ENCODE measurements at places on chromosomes 4 and X.

DNA sequence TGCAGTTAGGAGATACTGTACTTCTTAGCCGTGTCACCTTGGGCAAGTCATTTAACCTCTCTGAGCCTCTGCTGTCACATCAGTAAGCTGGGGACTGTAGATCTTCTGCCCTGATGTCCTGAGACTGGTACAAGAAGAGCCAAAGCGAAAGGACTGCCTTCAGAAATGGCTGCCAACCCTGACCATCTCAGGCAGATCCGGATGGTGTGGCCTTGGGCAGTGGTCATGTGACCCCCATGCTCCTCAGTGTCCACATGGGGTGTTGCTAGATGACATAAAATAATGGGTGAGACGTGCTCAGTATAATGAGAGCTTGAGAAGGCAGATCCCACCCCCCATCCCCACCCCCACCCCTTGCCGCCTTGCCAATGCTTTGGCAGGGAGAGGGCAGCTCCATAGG is 60.4 kb upstream of the MTM1 start:
- DNase-seq: no peak

DNA sequence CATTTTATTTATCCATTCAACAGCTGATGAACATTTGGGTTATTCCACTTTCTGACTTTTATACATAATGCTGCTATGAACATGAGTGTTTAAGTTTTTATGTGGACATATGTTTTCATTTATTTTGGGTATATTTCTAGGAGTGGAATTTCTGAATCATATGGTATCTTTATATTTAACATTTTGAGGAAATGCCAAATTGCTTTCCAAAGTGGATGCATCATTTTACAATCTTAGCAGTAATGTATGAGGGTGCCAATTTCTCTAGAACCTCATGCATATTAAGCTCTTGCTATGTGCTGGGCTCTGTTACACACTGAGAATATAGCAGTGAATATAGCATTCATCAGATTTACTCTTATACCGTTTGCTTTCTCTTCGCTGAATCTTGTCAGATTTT is 983.7 kb downstream of the STIM2 start:
- peak; percentile 2 for DNase-seq

DNA sequence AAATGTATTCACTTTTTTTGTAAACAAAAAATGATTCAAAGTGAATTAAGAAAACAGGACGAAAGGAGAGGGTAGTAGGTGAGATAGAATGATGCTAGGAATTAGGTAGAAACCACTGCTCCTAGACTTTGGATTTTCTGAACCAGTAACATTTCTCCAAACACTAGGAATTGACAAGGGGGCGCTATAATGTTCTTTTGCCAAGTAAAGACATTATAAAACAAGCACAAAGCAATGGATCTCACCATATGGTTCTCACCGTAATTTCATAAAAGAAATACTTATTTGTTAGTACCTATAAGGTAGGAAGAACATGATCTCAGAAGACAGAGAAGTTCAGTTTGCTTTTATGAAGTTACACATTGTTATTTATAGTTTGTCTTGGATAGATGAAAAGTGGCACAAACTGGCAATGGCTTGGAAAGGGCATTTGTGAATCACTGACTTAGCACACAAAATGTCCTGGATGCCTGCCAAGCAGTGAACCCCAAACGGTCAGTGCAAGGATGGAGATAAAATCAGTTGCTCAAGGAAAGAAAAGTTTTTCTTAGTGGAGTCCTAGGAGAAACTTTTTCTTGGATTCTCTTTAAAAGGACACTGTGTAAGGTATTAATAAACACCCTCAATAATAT is 8.1 kb upstream of the TBC1D1 start:
- peak; percentile 11 for DNase-seq

- DNase-seq: no peak
Observed at GRCh38 chr4:162401021-162401420, 237.2 kb upstream of the FSTL5 start.

- DNase-seq: no peak
Observed at GRCh38 chr4:26589705-26590104, 5.8 kb downstream of the TBC1D19 start.

DNA sequence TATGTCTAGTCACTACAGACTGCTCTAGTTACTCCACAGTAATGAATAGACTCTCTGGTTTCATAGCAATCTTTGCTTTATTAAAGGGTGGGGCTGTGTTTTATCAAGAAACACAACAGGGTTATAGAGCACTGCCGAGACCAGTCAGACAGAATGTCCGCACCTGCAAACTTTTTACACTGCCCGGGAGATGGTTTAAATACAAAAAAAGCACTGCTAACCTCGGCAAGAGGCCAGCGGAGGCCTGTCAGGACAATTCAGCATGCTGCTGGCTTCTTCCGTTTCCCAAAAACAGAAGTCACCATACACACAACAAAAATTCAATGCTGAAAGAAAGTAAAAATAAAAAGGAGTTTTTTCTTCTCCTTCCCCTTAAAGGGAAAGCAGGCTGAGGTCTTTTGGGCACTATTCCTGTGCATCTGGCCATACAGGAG is 67.4 kb downstream of the IRF2 start:
- DNase-seq: no peak

- DNase-seq: no peak
Observed at GRCh38 chr4:110705440-110705782, 82.5 kb upstream of the PITX2 start.

- no peak for DNase-seq
Observed at GRCh38 chrX:92224406-92224805, 445.2 kb downstream of the PCDH11X start.

DNA sequence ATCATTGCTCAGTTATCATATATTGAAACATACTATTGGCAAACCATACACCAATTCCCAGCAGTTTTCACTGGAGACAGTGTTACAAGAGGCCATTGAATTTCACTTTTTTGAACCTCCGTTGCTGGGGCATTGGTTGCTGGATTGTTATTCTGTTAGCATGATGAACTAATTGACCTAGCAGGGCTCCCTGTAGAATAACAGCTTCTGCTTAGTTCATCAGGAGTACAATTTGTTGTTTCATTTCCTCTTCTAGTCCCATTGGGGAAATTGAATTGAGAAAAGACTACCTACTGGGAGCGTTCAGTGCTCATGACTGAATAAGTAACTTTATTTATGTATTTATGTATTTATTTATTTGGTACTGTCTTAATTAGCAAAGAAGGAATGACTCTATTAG is 151.6 kb downstream of the SLIT2 start:
- no peak for DNase-seq

DNA sequence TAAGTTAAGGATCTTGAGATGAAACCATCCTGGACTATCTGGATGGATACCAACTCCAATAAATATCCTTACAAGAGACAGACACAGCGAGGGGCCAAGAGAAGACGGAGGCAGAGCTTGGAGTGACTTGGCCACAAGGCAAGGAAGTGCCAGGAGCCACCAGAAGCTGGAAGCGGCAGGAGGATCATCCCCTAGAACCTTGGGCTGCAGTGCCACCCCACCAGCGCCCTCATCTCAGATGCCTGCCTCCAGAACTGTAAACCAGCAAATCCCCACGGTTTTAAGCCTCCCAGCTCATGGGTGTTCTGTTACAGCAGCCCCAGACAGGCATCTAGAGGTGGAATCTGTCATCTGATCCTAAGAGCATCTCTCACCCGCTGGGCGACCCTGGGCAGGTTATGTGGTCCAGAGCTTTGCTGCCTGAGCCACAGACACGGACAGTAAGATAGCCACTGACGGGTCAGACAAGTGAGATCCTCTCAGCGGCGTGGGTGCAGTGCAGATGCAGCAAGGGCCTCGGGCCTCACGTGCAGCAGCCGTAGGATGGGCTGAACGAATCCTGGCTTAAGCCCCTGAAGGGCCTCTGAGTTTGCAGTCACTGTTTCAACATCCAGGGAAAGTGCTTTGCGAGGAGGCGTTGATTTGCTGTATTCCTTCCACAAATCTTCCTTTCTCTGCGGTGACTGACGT is 25.1 kb upstream of the MXD4 start:
- DNase-seq: no peak

- DNase-seq: peak; percentile 83
Observed at GRCh38 chr4:166421556-166422156, 548.6 kb downstream of the TLL1 start.

DNA sequence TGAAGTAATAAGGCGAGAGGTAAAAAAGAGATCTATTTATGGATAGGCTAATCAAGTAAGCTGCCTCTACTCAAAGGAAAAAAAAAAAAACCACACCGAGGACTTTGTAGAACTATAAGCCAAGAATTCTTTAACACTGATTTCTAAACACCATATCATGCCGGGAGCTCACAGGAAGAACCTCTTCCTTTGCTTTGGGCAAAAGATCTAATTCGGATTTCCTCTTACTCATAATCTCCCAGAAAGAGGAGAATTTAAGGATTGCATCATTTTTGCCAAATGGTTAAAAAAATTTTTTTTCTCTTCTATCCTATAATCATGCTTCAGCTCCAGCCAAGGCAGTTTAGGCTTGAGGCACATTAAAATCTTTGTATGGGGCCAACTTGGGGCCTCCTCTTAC is 95.5 kb downstream of the ZNF827 start:
- DNase-seq: peak; percentile 94

GRCh38 chrX:74465424-74465823 is 44.1 kb downstream of the SLC16A2 start:
- peak; percentile 34 for DNase-seq

DNA sequence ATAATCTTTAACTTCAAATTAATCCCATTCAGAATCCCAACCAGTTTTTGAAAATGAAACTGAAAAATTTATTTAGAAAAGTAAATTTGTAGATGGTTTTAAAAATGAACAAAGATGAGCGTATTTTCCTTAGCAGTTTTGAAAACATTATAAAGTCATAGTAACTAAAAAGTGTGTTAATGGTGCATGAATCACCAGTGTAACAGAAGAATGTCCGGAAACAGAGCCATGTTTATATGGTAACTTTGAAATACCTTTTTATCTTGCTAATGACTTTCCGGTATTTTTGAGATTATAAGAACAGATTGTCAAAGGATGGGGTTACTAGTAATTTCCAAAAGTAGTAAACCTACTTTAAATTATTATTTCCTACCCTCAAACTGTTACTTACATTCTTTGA is 145.9 kb downstream of the IRS4 start:
- peak; percentile 26 for DNase-seq

DNA sequence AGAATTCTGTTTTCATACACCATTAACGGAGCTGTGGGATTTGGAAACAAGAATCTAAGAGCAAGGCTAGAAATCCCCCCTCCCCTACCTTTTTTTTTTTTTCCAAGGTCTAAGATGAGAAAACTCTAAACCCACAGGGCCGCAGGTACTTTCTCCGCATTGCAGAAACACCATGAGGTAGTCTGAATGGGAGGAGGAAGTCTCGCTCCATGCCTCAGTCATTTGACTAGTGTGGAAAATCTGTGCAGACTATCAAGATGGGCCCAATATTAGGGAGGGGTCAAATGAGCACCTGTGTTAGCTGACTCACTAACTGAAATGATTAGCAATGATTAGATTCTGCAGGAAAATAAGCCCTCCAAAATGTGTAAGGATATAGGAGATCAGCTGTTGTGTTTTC is 40.9 kb upstream of the MAP3K15 start:
- no peak for DNase-seq

DNA sequence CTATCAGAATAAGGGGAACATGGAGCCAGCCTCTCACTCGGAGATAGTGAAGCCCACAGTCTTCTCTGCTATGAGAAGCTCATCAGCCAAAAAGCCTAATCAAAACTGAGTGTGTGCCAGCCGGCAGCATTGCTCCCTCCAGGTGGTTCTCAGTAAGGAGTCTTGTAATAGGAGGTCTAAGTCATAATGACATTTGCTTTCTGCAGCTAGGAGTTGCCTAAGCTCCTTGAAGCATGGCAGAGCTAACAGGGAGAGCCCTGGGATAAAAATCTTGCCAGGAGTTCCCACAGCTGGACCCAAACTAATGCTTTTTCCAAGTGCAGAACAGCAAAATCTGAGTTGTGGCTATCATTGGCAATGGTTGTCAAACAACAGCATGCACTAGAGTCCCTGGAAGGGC is 245.2 kb downstream of the SPATA18 start:
- no peak for DNase-seq

GRCh38 chr4:63123441-63123840 is 1285.8 kb downstream of the TECRL start:
- no peak for DNase-seq

GRCh38 chr4:175453456-175453855 is 358.6 kb downstream of the GPM6A start:
- DNase-seq: peak; percentile 36

DNA sequence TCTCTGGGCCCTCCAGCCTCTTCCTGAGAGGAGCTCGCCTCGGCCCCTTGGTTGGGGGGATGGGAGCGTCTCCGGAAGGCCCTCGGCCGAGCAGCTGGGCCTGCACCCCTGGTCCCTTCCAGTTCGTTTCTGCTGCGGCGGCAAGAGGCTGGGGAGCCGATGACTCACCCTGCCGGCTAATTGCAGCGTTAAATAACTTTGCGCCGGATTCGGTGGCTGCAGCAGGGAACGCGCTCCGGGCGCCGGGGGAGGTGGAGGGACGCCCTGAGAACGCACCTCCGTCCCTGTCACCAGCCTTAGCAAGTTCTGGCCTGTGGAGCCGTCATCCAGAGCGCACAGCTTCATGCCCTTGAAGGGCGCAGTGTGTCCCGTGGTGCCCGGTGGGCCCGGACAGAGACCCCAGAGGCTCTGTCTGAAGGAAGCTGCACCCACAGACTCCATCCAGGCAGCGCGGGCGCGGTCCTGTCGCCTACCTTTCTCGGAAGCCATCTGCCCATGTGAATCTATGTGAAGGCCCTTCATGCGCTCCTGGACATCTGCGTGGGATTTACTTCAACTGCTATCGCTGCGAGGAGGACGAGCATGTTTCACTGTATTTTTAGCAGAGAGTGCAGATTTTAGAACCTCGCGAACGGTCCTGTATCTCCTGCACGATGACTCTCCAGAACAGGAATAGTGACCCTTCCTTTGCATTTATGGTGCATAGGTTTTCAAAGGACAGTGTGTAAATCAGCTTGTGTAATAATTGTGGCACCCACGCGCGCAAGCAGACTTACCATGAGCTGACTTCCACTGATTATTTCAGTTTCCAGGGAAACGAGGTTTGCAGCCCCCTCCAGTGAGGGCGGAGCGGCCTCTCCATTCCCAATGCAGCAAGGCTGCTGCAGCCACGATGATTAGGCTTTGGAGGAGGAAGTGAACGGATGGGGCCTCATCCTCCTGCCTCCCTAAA is 1.7 kb upstream of the TMEM271 start:
- peak; percentile 56 for DNase-seq

GRCh38 chrX:37817579-37817978 is 29.8 kb downstream of the DYNLT3 start:
- DNase-seq: no peak

DNA sequence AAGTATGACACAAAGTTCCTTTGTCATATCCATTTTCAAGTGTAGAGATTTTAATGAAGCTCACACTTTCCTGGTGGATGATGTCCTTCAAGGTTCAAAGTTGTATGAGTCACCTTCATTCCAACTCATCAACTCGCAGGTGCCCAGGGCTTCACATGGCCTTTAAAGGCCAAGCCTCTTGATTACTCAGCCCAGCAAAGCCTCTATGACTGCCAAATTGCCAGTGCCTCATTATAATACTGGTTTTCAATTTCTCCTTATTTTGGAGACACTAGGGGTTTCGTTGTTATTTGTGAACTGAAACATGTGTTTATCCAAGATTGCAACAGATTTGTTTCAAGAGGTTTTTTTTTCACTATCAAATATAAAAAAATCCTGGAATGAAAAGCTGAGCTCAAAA is 45.9 kb upstream of the PPP3CA start:
- DNase-seq: peak; percentile 38

- no peak for DNase-seq
Observed at GRCh38 chr4:6478546-6479220, 6.3 kb upstream of the PPP2R2C start.

GRCh38 chr4:40628888-40629287 is 776 bp downstream of the RBM47 start:
- no peak for DNase-seq

All from EH (cell line).